GM13976 (cell line): ENCODE measurements at places on chromosomes 2 and 18.
A peak's percentile ranks its signal among the peaks of the same experiment; 100 is the strongest.

- no peak for DNase-seq
Observed at GRCh38 chr2:221197225-221197856, 374.8 kb downstream of the EPHA4 start.

GRCh38 chr2:206797376-206797775, 32.0 kb downstream of the FASTKD2 start:
- DNase-seq, result no peak

DNA sequence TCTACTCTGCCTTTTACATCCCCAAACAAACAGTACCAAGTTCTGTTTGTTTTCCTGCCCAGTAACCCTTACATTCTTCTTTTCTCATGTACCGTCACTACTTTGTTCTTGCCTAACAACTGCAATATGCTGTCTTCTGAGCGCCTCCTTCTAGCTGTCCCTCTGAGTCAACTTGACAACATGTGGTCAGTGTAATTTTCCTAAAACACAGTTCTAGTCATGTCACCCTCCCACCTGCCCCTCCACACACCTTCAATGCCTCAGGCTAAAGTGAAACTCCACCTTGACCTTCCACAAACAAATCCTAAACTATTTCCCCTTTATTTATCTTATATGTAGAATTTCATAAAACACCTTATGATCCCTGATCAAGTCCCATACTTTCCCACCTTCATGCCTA, 124.6 kb upstream of the CD302 start:
- peak; percentile 45 for DNase-seq

DNA sequence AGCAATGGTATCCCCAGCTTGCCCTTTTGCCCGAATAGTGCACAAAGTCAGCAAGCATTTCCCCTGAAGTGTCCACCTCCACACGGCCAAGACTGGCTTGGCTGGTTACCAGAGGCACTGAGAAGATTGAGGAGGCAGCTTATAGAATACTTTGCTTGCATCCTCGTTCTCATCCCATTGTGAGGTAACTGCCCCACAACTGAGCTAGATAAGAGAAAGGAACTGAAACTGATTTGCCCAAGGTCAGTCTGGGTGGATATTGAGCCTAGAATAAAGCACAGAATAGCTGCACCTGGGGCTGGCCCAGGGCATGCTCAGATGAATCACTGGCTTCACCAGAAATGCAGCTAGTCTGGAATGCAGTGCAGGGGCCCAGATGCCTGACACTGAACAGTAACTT, 32.7 kb upstream of the MAP4K3 start:
- peak; percentile 34 for DNase-seq

GRCh38 chr18:1513519-1513918, 608.8 kb downstream of the ADCYAP1 start:
- DNase-seq, result no peak

DNA sequence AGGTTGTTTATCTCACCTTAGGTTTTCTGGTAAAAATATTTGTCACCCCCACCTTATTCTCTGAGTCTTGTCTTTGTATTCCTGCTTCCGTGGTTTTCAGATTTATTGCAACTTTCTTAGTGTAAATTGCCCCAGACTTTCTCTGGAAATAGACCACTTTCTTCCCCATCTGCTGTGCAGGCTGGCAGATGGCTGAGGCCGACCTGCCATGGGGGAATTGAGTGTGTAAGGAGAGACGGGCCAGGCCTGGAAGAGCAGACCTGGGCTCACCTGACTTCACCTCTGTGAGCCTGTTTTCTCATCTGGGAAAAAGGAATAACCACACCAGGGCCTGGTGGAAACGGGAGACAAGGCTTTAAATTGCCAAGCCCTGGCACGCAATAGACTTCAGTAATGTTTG, 44.9 kb downstream of the ACKR3 start:
- DNase-seq, result no peak

DNA sequence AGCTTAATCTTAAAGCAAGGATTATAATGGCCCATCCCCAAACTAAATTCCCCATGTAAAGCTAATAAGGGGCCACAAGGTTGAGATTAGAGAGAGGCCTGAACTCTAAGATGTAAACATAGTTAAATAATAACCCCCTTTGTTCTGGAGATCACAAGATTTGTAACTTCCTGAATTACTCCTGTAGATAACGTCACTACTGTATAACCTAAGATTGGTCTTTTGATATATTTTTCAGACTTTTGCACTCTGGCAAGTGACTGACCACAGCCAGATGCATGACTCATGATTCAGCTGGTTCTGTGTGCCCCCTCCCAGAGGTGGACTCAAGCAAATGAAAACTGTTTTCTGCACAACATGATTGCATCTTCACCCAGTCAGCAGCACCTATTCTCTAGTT, 686.0 kb upstream of the DDX18 start:
- DNase-seq, result no peak

GRCh38 chr18:49019446-49020045, 68.8 kb upstream of the SMAD7 start:
- DNase-seq, result peak; percentile 40

GRCh38 chr2:191686729-191687128, 8.8 kb downstream of the NABP1 start:
- DNase-seq, result no peak

GRCh38 chr2:196229013-196229412, 57.6 kb upstream of the STK17B start:
- no peak for DNase-seq

GRCh38 chr2:26246818-26247217, 2.1 kb downstream of the HADHB start:
- no peak for DNase-seq

GRCh38 chr18:37956902-37957301, 391.3 kb upstream of the CELF4 start:
- DNase-seq, result no peak

DNA sequence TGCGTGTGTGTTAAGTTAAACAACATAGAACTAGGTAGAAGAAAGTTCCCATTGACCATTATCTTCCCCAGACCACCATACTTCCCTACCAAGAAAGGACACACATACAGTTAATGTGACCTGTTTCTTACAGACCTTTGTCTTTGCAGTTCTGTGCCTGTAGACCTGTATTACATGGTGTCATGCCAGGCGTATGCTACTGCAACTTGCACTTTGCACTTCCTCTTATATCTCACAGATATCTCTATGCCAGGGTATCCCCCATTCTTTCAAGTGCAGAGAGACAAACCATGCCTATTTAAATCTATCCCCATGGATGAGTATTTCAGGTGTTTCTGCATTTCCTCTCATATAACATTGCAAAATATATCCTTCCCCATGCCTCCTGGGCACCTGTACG, 136.8 kb upstream of the PKDCC start:
- no peak for DNase-seq

DNA sequence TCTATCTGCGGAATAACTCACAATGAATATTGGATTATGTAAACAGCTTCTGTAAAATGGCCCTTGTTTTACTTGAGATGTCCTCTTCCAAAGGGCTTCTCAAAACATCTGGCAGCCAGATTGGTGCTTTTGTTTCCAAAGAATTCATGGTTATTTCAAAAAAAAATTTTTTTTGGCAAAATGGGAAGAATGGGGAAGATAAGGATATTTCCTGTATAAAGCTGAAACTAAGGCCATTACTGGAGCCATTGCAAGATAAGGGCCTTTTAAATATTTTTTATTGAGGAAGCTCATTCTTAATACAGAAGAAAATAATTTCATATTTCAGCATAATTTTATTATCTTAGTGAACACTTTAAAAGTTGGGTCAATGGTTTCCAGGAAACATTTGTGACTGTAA, 259.1 kb downstream of the GALNT13 start:
- DNase-seq, result no peak

DNA sequence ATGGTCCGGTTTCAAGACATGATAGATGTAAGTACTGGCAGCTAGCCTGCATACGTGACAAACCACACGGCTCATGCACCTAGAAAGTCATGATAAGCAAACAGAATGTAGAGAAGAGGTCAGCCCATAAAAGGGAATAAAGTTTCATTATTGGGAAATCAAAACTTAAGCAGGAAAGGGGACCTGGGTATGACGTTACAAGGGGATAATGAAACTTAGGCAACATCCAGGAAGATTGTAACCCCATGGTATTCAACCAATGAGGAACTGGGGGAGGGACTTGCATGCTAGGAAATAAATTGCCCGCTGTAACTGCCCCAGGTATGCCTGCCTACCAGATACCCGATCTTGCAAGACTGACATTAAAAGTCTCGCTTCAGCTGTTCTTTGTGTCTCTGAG, 1679.0 kb downstream of the SUCLG1 start:
- DNase-seq, result no peak

- no peak for DNase-seq
Observed at GRCh38 chr2:170156592-170156991, 21.4 kb upstream of the MYO3B start.

GRCh38 chr2:161745866-161746614, 121.8 kb downstream of the SLC4A10 start:
- no peak for DNase-seq

DNA sequence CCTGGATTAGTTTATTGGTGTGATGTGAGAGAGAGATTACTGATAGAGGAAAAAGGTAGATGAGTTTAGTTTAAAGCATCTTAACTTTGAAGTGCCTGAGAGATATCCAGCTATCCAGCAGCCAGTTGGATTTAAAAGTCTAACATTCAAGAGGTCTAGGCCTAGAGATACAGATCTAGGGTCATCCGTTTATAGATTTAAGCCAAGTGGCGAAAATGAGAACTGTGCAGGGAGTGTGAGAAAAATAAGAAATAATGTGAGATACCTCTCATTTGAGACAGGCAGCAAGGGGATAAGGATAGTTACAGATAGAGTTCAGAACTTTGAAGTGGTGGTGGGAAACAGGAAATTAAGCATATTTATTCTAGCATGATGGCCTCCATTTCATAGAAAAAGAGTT, 5.3 kb upstream of the ORC2 start:
- DNase-seq, result no peak

GRCh38 chr2:222241128-222241870, 57.5 kb downstream of the PAX3 start:
- no peak for DNase-seq

GRCh38 chr18:48956356-48956755, 5.6 kb upstream of the SMAD7 start:
- no peak for DNase-seq

- no peak for DNase-seq
Observed at GRCh38 chr18:45764000-45764686, 40.2 kb downstream of the SLC14A1 start.

DNA sequence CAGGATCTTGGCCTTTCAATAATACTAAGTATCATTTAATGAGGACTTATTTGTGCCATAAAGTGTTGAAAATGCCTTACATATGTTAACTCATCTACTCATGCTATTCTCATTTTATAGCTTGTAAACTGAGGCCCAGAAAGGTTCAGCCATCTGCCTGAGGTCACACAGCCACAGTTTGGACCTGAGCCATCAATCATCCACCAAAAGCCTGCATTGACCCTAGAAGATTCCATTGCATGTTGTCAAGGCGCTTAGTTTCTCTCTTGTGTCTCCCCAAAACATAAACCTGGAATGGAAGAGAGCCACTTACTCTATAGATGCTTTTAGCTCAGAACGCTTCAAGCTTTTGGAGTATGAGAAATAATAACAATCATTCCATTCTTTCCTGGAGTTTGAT, 26.8 kb downstream of the NPAS2 start:
- no peak for DNase-seq
